Globus pallidus (tissue), 1 donor: ENCODE measurements at places on chromosomes 6 and 20.

- no peak for DNase-seq
These were observed 131.3 kb downstream of the PDSS2 start for GRCh38 chr6:107328081-107328480.

DNA sequence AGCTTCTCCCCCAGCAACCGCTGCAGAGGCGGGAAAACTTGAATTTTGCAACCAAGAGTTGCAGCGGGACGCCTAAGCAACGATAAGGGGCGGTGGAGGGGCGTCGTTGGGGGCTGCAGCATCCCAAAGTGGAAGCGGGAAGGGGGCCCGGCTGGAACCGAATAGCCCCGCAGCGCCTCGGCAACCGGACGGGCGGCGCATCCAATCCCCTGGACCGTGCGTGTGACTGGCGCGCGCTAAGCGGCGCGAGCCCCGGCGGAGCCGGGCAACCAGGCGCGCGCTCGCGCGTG lies 670 bp upstream of the PARD6B start:
- no peak for DNase-seq

DNA sequence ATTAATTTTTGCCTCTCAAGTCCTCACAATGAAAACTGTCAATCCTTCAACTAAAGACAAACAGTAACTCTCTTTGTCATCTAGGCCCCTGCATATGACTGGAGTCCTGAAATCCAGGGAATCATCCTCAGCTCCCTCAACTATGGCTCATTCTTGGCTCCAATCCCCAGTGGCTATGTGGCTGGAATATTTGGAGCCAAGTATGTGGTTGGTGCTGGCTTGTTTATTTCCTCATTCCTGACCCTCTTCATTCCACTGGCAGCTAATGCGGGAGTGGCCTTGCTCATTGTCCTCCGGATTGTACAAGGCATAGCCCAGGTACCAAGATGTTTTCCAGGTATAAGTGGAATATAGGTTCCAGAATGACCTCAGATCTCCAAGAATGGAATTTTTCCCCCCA lies 15.4 kb downstream of the SLC17A4 start:
- DNase-seq = no peak

GRCh38 chr6:129966125-129966524 lies 52.3 kb upstream of the L3MBTL3 start:
- DNase-seq = no peak

DNA sequence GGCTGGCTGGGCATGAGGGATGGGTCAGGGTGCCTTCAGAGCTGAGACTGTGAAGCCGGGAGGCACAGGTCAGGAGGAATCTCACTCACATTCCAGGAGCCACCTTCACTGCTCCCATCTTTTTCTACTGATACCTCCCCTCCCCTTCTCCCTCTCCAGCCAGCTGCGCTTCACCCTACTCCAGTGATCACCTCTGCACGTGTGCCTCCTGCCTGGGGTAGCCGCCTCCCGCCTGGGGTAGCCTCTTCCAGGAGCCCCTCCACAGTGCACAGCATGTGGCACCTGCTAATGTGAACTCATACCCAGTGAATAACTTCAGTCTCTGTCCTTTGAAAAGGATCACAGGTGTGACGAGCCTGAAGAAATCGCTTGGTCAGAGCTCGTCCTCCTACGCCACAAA lies 232.6 kb downstream of the TMEM242 start:
- DNase-seq = no peak

GRCh38 chr6:49911252-49911651 lies 44.9 kb upstream of the CRISP1 start:
- DNase-seq = no peak

DNA sequence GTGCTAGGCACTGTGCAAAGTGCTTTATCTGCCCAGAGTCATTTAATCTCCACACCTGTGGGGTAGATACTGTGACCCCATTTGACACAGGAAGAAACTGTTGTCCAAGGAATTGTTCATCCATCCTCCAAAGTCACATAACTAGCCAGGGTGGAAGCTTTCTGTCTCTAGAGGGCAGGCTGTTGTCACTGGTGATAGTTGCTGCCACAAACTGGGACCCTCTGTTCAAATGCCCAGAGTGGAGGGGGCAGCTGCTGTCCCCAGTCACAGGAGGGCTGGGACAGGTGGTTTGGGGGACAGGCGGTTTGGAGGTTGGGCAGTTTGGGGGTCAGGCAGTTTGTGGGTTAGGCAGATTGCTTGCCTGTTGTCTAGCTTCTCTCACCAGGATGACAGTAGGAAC lies 16.1 kb upstream of the TMEM242 start:
- DNase-seq = no peak

GRCh38 chr20:57964011-57964862 lies 254.4 kb upstream of the PMEPA1 start:
- peak; percentile 71 for DNase-seq

DNA sequence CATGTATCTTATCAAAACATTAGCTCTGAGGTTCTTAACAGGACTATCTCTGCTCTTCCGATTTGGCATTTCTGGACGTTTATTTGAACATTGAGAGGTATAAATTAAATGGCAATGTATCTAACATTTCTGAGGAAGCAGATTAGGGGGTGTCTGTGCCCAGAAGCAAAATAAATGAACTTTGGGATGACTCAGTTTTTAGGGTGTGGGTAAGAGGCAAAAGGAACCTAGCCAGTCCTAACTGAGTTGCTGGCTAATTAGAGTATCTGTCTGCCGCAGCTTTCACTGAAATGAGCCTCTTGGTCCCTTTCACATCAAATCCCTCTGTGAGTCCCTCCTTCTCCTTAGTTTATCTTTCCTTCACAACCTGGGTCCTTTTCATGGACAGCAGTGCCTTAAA lies 1.1 kb downstream of the RNF144B start:
- DNase-seq = no peak

- no peak for DNase-seq
These were observed 62.0 kb downstream of the ZFP64 start for GRCh38 chr20:52129611-52130010.

DNA sequence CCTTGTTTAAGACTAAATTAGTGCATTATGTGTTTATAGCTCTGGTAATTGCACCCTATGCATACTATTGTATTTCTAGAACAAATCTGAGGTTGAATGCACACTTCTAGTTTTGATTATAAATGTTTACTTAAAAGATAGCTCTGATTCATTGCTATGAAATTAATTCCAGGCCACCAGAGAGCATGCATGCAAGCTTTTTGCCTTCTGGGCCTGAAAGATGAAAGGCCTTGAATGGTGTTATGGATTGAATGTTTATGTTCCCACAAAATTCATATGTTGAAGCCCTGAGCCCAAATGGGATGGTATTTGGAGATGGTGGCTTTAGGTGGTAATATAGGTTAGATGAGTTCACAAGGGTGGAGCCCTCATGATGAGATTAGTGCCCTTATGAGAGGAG lies 695.0 kb upstream of the MAP3K7 start:
- DNase-seq = no peak

DNA sequence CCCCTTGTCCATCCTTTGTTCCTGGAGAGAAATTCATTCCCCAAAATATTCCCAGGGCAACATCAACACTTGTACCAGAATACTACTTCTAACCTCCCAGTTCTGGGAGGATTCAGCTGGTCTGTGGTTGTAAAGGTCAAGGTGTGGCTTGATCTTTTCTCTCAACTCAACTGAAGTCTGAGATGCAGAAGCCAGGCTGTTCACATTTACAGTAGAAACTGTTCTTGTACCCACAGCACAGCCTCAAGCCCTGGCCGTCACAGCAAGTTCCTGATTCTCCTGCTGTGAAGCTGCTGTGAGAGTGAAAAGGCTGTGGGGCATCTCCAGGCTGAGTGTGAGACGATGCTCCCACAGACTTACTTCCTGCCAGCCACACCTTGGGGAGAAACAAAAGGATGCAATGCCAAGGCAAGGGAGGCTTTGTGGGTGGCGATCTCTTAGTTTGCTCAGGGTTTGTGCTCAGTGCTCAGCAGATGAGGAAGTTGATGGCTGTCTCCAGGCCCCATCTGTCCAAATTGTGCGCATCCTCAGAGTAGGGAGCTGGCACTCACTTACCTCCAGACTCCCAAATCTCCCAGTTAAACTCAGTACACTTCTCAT lies 143.9 kb upstream of the FOXA2 start:
- no peak for DNase-seq

DNA sequence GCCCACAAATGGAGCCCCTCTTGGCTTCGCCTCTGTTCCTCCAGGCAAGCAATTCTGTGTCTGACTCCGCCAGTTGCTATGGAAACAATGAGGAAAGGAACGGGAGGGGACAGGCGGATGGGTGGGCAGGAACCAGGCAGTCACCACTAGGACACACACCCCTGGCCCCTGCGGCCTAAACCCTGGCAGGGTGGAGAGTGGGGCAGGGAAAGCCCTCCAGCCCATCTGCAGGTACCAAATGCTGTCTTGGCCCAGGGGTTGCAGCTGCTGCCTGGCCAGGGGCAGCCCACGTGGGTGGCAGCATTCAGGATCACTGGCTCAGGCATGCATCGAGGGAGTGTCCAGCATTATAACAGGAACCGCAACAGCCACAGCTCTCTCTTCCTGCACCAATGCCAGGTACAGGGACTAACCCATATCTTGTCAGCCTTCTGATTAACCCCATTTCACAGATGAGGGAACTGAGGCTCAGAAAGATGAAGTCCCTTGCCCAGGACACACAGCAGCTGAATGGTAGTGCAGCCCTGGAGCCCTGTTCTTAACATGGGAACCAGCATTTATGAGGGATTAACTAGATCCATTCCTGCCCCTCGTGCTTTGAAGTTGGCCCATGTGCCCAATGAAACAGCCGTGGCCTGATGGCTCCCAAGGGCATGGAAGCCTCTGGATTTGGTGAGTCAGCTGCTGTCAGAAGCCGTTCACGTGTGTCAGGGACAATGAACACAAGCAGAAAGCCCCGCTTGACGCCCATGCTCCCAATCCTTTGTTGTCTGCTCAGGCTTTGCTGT lies 66.3 kb downstream of the NOL4L start:
- DNase-seq = no peak

DNA sequence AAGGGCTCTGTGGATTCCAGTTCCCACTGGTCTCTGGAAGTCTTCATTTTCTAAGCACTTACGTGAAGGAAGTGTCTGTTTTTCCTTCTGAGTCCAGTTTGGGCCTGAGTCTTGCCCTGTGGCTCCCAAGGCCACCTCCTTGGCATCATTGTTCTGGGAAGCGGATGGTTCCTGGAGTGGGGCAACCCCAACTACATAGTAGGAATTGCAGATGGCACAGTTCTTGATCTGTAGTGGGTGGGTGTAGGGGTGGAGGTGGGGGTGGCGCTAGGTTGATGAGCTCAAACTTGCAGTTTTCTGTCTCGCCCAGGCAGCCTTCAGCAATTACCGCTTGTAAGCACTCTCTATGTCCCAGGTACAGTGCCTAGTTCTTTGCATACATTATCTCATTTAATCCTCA lies 7.2 kb upstream of the FERMT1 start:
- DNase-seq = no peak
